ENCODE measurements at places on chromosomes 3 and 15.
A peak's percentile ranks its signal among the peaks of the same experiment; 100 is the strongest.

GRCh38 chr3:53804697-53805462 lies 41.3 kb downstream of the CHDH start:
- DNase-seq: no peak

- DNase-seq: no peak
Measured at GRCh38 chr3:71587958-71588357, 4.4 kb upstream of the FOXP1 start.

DNA sequence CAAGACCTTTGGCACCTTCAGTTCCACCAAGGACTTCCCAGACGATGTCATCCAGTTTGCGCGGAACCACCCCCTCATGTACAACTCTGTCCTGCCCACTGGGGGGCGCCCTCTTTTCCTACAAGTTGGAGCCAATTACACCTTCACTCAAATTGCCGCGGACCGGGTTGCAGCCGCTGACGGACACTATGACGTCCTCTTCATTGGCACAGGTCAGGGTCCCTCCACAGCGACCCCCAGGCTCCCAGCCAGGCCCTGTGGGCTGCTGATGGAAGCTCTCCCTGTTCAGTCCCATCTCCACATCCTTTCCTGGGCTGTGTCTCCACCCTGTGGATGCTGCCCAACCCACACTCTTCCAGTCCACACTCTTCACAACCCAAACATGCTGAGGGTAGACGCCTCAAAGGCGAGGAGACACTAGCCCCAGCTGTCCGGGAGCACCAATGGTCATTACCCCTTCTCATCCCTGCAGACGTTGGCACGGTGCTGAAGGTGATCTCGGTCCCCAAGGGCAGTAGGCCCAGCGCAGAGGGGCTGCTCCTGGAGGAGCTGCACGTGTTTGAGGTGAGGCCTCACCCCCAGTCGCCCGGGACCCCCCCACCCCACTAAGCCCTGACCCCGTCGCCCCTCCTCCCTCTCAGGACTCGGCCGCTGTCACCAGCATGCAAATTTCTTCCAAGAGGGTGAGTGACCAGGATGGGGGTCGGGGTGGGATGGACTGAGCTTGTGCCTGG lies 4.3 kb upstream of the LSMEM2 start:
- peak; percentile 77 for DNase-seq

GRCh38 chr3:42894698-42895579 lies 11.0 kb upstream of the ZNF662 start:
- no peak for DNase-seq

DNA sequence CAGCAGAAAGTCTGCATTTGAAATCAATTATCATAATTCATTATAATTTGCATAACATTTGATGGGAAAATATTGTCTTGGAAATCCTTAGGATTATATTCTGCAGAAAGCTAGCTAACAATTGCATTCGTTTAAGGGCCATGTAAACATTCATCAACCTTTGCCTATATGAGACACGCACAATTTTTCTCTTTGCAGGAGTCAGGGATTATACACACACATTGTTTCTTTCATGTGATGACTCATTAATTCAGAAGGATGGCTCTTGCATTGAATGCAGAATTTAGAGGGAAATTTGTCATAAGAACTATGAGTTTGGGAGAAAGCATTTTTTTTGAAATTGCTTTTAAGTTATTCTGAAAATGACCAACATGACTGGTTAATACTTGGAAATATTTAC lies 844.7 kb downstream of the DIPK2A start:
- no peak for DNase-seq

DNA sequence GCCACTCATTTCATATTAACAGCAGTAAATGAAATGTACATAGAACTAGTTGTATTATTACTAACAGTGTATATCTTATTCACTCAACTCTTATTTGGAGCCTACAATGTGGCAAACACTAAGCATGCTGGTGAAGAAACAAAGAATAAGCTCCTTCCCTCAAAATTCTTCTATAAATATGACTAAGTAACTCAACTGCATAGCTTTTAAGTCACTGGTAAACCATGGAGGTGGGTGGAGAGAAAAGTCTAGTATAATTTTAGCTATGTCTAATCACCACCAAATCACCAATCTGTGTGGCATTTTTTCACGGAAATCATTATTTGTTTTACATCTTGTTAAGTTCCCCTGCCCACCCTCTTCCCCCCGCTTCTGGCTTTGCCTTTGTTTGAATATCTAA lies 17.5 kb downstream of the COPS2 start:
- DNase-seq: no peak

- no peak for DNase-seq
Measured at GRCh38 chr3:130428871-130429712, 83.6 kb downstream of the COL6A5 start.

DNA sequence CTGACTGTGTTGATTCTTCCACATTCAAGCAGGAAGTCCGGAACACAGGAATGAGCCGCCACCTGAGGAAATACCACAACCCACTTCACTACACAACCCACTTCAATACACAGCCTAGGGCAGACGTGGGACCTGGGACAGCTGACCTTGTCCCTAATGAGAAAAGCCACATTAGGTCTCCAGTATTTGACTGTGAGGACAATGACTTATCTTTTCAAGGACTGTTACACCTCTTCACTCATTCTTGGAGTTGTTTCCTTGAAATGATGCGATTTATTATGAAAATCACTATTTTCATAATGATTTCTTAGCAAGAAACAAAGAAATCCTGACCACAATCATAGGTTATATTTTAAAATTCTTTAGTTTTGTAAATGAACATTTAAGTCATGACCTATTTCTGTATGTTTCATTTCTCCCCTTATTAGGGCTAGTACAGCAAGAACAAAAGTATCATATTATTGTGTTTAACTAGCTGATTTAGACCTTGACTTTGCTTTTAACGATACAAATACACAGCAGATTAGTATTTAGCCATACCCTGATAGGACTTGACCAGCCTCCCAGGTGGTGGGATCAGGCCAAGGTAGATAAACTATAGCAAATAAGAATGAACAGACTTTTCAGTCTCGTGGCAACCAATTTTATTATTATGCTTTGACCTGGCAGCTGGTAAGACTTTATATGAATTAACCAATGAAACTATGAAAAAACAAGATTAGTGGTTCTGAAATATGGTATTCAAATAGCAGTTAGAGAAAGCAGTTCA lies 6.0 kb downstream of the RAB27A start:
- no peak for DNase-seq

GRCh38 chr3:159458982-159459381 lies 529.7 kb upstream of the IL12A start:
- DNase-seq: no peak

- no peak for DNase-seq
Measured at GRCh38 chr3:4865714-4866113, 113.5 kb upstream of the BHLHE40 start.

DNA sequence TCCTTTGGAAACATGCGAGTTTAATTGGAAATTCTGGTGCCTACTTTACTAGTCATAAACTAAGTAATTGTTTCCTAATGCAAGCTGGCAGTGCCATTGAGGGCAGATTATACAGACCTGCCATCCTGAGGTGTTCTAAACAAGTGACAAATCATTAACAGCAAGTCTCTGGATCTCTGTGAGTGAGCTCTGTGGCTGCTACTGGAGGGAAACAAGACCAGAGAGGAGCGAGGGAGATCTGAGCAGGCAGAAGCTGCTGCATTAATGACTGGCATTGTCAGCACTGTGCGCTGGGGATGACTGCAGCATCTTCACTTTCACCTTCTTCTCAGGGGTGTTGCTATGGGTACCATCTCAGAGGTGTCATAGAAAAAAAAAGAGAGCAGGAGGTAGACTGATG lies 308.4 kb upstream of the DPH6 start:
- DNase-seq: no peak

GRCh38 chr3:124694486-124694885 lies 35.8 kb upstream of the UMPS start:
- no peak for DNase-seq

- no peak for DNase-seq
Measured at GRCh38 chr3:33718595-33718907, 497 bp upstream of the CLASP2 start.

GRCh38 chr3:98361289-98361688 lies 7.6 kb downstream of the OR5K4 start:
- DNase-seq: no peak

DNA sequence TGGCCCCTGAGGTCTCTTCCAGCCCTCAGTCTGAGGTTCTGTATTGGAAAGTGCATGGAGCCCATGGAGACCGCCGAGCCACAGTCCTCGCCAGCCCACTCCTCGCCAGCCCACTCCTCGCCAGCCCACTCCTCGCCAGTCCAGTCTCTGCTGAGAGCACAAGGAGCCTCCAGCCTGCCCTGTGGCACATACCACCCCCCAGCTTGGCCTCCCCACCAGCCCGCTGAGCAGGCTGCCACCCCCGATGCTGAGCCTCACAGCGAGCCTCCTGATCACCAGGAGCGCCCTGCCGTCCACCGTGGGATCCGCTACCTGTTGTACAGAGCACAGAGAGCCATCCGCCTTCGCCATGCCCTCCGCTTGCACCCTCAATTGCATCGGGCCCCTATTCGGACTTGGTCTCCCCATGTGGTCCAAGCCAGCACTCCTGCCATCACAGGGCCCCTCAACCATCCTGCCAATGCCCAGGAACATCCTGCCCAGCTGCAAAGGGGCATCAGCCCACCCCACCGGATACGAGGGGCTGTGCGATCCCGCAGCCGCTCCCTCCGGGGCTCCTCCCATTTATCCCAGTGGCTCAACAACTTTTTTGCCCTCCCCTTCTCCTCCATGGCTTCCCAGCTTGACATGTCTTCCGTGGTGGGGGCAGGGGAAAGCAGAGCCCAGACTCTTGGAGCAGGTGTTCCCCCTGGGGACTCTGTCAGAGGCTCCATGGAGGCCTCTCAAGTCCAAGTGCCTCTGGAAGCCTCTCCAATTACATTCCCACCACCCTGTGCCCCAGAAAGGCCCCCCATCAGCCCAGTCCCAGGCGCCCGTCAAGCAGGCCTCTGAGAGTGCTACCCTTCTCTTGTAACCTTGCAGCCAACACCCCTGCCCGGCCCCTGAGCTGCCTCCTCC lies 40.9 kb downstream of the PML start:
- DNase-seq: no peak

DNA sequence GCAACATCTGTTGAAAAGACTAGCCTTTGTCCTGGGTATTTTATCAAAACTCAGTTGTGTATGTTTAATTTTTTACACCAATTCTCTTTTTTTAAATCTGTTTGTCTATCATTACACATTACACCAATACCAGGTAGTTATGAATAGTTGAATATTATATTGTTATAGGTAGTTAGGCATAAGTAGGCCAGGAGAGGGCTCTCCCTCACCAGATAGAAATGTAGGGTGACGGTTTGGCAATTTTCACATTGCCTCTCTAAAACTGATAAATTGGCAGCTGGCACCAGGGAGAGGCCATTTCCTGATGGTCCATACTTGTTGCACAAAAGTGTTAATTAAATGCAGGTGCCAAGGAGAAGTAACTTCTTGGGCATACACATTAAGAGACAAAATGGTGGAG lies 483.1 kb upstream of the EPHA6 start:
- DNase-seq: no peak

DNA sequence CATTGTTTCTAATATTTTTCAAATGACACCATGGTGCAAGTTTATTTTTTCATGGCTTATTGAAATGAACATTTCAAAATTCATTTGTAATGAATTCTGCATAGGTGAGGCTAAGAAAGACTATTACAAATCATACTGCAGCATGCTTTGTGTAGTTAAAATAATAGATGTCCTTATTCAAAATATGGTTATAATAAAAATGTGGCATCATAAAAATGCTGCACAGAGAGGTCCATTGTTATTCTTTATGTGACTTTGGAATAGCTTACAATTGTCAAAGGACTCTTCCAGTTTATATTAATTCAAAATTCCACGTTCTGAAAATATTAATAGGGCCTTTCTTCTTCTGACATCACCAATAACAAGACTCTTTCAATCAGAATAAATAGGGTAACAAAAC lies 222.7 kb downstream of the GAP43 start:
- no peak for DNase-seq

DNA sequence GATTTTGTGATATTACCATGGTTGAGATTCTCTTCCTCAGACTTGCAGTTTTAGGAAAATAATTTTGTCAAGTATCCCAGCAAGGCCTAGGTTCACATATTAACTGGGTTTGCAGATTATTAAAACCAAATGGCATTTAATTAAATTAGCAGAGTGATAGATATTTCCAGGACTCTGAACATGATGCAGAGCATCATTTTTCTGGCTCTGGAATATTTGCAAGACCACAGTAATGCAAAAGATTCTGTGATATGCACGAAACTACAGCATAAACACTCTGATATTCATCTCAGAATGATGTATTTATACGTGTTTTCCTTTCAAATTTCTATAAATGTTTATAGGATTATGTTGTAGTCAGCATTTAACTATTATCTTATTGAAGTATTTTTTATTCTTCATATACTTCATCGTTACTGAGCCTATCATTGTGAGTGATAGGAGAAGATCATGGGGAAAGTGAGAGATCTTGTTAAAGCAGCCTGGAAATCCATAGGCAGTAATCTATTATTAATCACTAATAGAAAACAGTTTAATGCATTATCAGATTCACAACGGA lies 1245.6 kb downstream of the OTOL1 start:
- DNase-seq: no peak

- no peak for DNase-seq
Measured at GRCh38 chr15:78073046-78073787, 4.3 kb downstream of the TBC1D2B start.

GRCh38 chr3:177284383-177284881 lies 87.2 kb upstream of the TBL1XR1 start:
- no peak for DNase-seq

DNA sequence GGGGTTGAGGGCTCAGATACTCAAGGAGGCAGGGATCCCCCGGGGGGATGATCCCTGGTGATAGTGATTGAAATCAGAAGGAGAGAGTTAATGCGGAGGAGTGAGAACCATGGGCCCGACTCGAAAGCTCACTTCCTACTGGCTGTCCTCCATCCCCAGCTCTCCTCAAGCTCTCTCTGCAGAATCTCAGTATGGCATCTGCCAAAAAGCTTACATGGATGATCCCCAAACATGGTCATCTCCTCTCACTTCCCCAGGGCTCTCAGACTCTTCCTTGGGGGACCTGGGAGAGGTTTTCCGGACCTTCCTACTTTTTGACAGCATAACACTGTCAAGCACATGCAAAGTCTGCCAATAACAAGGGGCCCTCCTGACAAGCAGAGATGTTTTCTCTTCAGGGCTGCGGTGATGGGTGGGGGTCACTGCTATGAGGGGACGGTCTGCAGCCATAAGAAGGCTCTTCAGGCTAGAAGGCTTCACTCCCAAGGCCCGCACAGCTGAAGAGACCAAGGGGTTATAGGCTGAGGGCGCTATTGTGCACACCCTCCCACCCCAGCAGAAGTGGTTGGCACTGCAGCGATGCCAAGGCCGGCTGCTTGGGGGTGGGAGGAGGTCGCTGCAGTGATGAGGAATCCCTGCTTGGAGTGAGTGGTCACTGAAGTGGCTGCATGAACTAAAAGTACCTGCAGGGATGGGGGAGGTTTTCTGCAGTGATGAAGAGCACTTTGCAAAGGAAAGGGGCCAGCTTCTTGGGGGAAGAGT lies 828 bp upstream of the VWA5B2 start:
- no peak for DNase-seq

DNA sequence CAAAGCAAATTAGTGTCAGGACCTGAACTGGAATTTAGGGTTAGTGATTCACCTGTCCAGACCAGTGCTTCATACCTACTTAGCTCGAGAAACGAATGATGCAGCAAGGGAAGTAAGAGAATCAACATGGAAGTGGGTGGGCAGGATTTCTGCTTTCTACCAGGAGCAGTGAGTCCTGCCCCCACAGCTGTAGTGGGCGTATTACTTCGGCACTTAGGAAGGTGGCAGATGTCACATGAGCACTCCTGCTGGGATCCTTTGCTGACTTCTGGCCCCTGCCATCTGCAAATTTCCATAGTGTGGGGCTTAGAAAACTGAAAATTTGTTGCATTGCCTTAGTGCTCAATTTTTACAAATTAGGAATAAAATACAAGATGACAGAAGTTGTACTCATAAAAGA lies 31.2 kb downstream of the RYR3 start:
- DNase-seq: no peak

Data from stimulated activated CD4-positive, alpha-beta T cell treated with anti-CD3 and anti-CD28 coated beads, TNF-alpha, amount 100 ng/mL, for 24 hours (primary cell).